T-helper 17 cell (primary cell): ENCODE measurements at places on chromosomes 12 and 14.
A peak's percentile ranks its signal among the peaks of the same experiment; 100 is the strongest.

- DNase-seq: no peak
Observed at GRCh38 chr12:3523058-3523457, 32.1 kb downstream of the PRMT8 start.

DNA sequence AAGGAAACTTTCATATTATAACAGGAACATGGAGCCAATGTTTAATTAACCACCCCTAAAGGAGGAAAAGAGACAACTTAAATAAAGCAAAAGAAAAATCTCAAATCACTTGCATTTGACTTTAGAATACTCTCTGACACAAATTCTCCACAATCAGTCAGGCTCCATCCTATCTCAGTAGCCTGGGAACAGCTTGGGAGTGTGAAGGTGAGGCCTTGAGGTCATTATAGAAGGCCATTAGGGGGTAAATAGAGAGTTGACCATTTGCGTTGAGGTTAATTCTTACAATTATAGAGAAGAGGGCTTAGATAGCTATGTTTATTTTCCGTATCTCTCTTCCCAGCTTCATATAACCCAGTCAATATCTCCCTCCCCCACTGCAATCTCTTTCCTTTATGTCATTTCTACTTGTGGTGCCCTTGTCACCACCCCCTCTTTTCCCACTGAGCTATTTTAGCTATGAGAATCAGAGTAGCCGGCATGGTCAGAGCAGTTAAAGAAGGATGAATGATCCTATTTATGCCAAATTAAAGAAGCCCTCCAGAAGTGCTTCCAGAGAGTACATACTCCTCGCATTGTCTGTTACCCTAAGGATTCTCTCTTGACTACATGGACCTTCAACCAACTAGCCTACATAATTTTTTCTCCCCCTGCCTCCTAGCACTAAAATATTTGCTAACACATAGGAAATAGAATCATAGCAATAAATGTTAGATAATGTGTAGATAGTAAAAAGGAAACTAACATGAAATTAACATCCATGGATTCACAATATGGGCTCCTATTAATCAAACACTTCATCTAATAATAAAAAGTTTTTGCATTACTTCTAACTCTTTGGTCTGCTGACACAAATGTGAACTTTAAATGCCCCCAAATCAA, 135.2 kb upstream of the KRR1 start:
- no peak for DNase-seq

- DNase-seq: no peak
Observed at GRCh38 chr12:30930641-30931040, 4.1 kb downstream of the TSPAN11 start.

DNA sequence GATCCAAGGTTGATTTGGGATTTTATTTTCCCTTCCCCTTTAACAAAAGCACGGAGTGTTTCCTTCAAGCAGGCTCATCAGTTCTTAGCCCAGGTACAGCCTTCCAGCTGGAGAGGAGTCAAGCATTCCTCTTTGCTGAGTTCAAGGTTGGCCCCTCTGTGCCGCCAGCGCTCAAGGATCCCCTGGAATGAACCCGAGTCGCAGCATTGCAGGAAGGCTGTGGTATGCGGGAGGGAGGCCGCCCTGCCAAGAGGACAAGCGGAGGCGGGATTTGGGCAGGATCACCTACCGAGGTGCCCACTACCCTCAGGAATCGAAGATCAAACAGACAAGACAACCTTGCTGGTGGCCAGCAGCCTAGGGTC, 53.9 kb upstream of the NCOR2 start:
- DNase-seq: no peak

DNA sequence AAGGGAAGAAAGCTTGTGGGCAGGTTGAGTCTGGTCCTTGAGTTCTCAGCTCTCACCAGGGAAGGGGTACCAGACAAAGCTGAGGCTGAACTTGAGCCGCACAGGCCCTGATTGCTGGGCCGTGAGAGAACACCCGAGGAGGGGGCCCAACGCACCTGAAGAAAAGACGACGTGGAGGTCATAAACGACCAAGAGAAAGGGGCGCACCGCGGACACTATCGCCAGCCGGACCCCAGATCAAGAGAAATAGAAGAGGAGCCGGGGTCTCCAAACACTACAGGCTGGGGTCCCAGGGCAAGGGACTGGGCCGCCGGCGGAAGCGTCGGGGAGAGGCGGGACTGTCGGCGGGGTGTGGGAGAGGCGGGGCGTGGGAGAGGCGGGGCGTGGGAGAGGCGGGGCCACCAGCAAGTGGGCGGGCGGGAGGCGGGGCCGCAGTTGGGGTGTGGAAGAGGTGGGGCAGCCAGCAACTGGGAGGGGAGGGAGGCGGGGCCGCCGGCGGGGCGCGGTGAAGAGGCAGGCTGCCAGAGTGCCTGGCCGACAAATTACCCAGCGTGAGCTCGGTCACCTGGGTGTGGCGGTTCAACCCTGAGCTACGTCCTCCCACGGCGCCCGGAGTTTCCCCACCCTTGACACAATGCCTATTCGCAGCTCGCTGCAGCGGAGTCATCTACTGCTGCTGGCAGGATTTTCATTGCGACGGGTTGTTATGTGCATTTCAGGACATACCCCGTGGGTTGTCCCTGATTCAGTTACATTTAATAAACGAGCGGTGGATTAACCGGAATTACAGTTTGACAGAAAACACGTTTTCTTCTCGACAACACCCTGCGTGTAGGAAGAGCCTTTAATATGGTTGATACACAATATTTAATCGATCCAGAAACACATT, 15.5 kb upstream of the NEMF start:
- DNase-seq: peak; percentile 89

GRCh38 chr14:65439117-65439516, 26.6 kb downstream of the FUT8 start:
- no peak for DNase-seq

DNA sequence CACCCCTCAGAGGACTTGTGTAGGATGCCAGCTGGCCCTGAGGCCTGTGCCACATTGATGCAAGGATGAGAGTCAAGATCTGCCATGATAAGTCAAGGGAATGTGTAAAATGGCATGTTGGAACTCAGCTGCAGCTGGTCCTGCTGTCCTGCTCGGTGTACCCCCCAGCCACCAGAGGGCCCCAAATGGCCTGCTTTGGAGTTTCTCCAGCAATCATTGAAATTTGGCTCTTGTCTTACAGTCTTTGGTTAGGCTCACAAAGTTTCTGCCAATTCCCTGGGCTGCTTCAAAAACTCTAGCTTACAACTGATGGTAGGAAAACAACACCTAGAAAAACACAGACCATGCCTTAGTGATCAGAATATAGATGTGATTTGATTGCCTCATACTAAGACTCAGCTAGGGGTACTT, 76.8 kb downstream of the HSD17B6 start:
- DNase-seq: no peak

GRCh38 chr14:24959791-24960331, 90.1 kb downstream of the STXBP6 start:
- DNase-seq: no peak

- DNase-seq: no peak
Observed at GRCh38 chr14:55341781-55342180, 69.8 kb downstream of the ATG14 start.

GRCh38 chr14:51129130-51129529, 34.2 kb upstream of the TRIM9 start:
- no peak for DNase-seq

DNA sequence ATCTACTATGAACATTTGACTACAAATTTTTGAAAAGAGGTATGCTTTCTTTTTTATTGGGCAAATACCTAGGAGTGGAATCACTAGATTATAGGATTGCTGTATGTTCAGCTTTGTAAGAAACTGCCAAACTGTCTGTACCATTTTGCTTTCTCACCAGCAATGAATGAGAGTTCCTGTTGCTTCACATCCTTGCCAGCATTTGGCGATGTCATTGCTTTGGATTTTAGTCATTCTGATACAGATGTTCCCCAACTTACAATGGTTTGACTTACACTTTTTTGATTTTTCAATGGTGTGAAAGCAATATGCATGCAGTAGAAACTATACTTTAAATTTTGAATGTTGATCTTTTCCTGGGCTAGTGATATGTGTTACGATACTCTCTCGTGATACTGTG, 328.7 kb downstream of the RAD51B start:
- no peak for DNase-seq

GRCh38 chr12:18492372-18493025, 231.2 kb downstream of the PIK3C2G start:
- no peak for DNase-seq

- DNase-seq: no peak
Observed at GRCh38 chr12:30447061-30447750, 248.5 kb downstream of the IPO8 start.

- no peak for DNase-seq
Observed at GRCh38 chr12:56886319-56886718, 47.9 kb downstream of the SDR9C7 start.

DNA sequence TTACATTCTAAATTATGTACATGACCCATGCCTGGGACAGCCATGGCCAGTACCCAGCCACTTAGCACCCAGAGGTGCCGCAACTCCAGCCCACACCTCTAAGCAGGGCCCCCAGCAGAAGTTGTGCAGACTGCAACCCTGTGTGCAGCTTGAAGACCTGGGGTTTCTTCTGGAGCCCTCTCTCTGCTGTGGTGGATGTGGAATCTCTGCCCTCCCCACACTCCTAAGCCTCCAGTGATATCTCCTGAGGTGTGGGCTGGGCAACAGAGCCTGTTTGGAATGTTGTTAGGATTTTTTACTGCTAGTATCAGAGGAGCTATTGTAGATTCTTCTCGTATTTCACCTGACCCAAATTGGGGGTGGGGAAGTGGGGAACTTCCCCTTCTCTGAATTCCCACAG, 59.4 kb upstream of the TUNAR start:
- no peak for DNase-seq

- no peak for DNase-seq
Observed at GRCh38 chr12:130603396-130603965, 112.6 kb downstream of the RIMBP2 start.

DNA sequence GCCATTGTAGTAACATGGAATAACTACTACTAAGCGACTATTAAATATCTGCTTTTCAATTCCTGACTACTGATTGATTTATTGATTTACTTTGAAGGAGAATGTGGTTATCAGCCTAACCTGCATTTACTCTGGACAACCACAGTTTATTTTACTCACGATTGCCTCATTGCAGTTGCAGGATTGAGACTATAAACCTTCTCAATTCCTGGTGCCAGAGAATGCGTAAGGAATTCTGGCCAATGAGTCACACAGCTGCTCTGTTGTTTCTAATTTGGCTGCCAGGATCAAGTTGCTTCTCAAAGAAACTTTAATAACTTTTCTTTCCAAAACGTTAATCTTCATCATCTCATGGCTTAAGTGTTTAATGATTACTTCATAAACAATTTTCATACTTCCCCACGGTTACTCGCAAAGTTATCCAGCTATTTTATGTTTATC, 13.1 kb upstream of the TMTC1 start:
- no peak for DNase-seq
